ENCODE measurements at places on chromosomes 11 and 22.
A peak's percentile ranks its signal among the peaks of the same experiment; 100 is the strongest.

DNA sequence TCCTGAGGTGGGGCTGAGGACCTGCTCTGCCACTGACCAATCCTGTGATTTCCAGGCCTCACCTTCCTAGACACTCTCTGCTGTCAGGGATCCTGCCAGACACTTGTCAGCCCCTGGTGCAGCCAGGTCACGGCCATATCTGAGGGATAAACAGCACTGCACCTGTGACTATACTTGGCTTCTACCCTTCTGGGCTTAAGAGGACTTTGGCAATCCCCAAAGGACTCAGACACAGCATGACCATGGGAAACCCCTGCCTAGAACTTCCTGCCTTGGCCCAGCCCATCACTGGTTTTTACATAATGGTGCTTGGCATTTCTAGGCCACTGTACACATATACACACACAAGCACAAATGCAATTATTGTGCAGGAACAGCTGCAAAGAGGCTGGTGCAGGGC lies 11.6 kb upstream of the OLFML1 start:
- DNase-seq = no peak

DNA sequence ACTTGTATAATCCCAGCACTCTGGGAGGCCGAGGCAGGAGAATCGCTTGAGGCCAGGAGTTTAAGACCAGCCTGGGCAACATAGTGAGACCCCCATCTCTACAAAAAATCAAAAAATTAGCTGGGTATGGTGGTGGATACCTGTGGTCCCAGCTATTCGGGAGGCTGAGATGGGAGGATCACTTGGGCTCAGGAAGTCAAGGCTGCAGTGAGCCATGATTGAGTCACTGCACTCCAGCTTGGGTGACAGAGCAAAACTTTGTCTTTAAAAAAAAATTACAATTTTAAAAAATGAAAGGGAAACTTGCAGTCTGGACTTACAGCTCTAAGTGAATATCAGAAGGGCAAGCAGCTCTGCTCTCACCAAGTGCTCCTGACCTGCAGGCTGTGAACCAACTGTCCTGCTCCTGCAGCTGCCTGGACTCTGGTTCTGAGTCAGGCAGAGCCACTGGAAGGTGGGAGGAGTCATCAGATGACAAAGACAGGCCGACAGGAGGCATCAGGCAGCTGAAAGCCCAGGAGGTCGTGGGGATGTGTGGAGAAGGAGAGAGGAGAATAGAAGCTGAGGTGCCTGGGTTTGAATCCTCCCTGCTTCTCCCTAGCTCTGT lies 9.6 kb downstream of the SMTNL1 start:
- DNase-seq = no peak

DNA sequence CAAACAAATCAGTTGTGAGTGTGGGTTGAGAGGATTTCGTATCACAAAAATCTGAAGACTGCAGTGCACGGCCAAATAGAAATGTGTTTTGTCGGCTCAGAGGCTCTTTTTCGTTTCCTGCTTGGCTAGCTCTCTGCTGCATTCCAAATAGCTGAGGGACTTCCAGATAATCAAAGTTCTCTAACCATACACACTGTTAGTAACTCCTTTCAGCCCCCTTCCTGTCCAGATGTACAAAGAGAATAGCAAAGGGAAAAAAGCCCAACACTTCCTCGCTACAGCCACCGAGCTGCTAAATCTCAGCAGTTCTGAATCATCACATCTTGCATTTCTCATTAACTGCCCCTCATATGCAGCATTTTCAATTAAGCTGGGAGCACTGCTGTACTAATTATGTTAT lies 203.1 kb downstream of the TENM4 start:
- no peak for DNase-seq

DNA sequence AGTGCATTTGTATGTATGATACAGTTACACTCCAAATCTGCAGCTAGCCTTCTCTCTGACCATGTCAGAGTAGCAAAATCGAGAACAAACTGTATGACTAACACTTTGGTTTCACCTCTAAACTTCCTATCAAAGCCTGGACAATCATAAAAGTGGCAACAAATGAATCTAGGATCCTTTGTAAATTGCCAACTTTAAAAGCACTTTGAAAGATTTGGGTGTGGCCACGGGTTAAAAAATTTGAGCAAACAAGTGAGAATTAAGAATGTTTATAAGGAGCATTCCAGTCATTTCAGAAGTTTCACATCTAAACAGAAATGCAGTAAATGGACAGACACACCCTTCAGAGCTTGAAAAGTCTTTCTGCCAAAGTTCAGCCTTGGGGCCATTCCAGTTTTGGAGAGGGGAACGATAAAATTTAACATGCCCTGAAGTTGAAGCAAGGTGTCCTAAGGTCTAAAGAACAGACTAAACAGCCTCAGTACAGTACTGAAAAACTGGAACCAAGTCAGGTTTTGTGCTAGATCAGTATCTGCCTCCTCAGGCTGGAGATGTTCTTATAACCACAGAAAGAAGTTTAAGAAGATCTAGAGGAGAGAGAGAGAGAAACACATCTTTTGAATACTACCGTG lies 181.9 kb upstream of the BDNF start:
- DNase-seq = no peak

DNA sequence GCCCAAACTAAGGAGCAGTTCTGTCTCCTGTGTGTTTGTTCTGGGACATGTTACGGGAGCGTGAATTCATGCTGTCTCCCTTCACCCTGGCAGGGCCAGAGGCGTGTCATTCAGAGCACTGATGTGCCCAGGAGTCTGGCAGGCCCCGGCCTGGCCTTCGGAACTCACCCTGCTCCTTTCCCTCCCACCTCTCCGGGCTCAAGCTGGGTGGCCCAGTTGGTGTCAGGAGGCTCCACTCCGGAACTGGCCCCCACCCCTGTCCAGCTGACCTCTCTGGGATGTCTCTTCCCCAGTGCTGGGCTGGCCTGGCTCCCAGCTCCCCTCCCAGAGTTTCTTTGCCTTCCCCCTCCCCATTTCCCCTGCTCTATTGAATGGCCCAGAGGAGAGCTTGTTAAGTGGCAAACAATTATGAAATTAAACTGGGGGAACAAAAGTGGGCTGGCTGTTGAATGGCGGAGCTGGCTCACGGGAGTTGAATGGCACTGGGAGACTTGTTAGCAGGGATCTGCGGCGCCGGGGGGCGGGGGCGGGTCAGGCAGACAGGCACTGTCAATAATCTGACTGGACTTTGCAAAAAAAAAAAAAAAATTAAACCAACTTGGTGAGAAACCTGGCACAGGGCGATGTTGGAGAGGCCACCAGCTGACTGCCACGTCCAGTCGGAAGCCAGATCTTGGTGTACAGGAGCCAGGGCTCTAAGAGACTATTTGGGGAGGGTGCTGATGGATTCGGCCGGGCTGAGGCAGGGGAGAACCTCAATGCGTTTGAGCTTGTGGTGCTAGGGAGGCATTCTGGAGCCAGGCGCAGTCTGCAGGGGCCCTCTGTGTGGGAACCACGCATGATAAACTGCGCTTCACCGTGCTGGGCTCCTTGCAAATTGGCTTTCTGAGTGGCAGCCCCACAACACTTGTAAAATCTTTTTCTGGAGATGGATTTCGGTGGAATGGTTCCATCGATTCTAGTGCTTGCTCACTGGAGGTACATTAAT lies 1.3 kb downstream of the MPPED1 start:
- no peak for DNase-seq

DNA sequence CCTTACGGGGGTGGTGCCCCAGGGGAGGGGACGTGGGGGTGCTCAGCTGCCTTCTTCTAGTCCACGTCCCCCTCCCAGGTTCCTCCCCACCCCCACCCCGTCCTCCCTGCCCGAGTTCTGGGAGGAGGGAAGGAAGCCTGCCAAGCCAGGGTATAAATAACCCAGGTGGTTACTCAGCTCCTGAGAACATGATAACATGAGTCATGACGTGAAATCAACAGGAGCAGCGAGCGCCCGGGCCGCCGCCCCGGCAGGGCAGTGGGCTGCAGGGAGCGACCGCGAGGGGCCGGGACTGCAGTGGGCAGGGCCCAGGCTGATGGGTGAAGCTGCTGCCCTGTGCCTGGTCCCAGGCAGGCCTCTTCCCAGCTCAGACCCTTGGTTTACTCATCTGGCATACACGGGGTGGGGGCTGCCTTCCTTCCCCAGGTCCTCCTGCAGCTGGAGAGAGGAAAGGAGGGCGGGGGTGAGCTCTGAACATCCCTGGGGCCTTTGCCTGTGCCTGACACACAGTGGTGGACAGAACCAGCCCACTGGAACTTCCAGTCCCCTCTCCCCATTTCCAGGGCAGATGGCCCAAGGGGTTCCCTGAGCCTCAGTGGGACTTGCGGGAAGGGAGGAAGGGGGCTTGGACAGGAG lies 8.8 kb upstream of the PDGFB start:
- peak; percentile 46 for DNase-seq

- no peak for DNase-seq
These were observed 26.6 kb downstream of the A4GALT start for GRCh38 chr22:42693763-42694683.

All from activated CD8-positive, alpha-beta T cell treated with anti-CD3 and anti-CD28 coated beads, Interleukin-2, amount 10 ng/mL, durations not matched to agents 7 days and 5 days (primary cell).